ENCODE measurements at places on chromosomes 5 and 9.
A peak's percentile ranks its signal among the peaks of the same experiment; 100 is the strongest.

DNA sequence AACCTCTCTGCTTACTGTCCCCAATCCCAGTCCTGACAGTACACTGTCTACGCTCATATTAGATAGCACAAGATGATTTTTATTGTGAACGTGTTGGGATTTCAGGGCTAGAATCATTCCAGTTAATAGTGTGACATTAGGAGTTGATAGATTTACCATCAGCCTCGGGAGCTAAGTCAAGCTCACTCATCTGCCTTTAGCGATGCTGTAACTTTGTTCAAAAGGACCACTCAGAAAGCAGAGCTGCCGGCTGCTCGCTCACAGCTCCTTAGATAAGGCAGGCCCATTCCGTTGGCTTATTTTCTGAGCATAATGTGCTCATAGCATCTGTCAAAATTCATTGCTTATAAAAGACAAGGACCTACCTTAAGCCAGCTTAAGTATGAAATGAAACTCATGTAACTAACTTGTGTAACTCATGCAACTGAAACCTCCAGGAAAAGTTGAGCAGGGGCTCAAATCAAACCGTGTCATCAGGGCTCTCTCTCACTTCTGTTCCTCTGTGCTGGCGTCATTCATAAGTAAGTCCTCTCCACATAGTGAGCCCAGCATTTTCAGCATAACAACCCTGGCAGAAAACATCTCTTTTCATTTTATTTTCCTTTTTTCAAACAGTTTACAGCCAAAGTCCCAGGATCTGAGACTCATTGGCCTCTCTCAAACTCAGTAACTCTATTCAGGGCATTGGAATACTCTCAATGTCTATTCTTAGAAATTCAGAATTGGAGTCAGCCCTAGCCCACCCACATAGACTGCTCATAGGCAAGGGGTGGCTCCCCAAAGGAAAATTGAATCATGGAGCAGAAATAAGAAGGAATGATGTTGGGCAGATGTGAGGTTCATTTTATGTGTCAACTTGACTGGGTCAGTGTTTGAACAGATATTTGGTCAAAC lies 208.8 kb downstream of the MAN2A1 start:
- DNase-seq = no peak
- no peak overlapping the region for H3K4me3 ChIP-seq
- H3K27ac ChIP-seq = no peak overlapping the region
- no peaks in the 10 kb centered on the region for H3K27me3 ChIP-seq
- no peaks in the 10 kb centered on the region for H3K36me3 ChIP-seq
- no peaks in the 10 kb centered on the region for H3K4me1 ChIP-seq

GRCh38 chr9:77851882-77852595 lies 179.6 kb downstream of the GNAQ start:
- H3K27me3 ChIP-seq = no peaks in the 10 kb centered on the region
- no peaks in the 10 kb centered on the region for H3K36me3 ChIP-seq
- no peak overlapping the region for H3K4me3 ChIP-seq
- no peak overlapping the region for H3K27ac ChIP-seq
- DNase-seq = no peak

DNA sequence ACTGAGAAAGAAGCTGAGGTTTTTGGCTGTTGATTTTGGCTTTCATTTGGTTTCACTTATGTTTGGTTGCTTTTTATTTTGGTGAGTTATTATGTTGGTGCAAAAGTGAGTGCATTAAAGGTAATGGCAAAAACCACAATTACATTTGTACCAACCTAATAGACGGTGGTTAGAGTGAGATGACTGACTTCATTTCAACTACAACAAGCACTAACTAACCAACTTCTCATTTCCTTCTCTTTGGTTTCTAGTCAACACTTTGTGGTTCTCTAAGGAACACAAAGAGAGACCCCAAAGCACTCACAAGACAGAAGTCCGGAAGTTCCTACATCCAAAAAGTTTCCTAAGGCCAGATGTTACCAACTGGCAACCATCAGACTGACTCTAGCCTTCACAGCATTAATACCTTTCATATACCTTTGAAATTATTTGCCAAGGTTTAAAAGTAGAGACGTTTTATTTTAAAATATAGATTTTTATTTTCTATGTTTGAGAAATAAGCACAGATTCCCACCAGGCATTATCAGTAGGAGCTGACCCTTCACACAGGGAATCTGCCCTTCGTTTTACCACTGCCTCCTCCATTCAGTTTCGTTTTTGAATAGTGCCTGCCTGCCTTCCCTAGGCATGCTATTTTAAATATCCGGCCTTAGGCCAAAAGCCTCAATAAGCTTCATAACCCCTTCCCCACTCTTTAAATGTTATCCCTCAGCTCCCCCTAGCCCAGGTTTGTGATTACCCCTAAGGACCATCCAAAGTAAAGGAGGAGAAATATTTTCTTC lies 301.1 kb upstream of the PTGER4 start:
- H3K36me3 ChIP-seq = no peaks in the 10 kb centered on the region
- no peak overlapping the region for H3K27ac ChIP-seq
- DNase-seq = no peak
- no peak overlapping the region for H3K4me3 ChIP-seq
- H3K4me1 ChIP-seq = no peaks in the 10 kb centered on the region

DNA sequence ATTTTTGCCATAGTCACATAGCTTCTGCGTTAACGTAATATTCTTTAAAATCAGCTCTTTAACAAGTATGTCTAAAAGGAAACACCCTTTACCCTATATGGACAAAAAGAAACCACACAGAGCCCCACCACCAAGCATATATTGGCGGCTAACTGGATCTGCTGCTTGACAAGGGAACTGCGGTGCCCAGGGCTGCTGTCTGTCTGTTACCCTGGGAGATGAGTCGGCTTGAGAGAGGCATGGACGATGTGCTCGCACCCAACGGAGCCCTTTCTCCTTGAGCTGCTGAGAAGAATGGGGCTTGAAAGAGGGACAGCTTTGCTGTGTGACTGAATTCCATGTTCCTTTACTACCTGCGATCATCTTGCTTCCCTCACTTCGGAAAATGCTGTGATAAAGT lies 158.6 kb upstream of the SHB start:
- H3K4me1 ChIP-seq = peaks cover 7% of the 10 kb centered on the region
- no peaks in the 10 kb centered on the region for H3K36me3 ChIP-seq
- DNase-seq = no peak

- H3K4me1 ChIP-seq = no peaks in the 10 kb centered on the region
- H3K27me3 ChIP-seq = no peaks in the 10 kb centered on the region
- no peak for DNase-seq
- no peak overlapping the region for H3K4me3 ChIP-seq
- H3K36me3 ChIP-seq = no peaks in the 10 kb centered on the region
Measured at GRCh38 chr9:75950998-75951397, 60.5 kb downstream of the PCSK5 start.

DNA sequence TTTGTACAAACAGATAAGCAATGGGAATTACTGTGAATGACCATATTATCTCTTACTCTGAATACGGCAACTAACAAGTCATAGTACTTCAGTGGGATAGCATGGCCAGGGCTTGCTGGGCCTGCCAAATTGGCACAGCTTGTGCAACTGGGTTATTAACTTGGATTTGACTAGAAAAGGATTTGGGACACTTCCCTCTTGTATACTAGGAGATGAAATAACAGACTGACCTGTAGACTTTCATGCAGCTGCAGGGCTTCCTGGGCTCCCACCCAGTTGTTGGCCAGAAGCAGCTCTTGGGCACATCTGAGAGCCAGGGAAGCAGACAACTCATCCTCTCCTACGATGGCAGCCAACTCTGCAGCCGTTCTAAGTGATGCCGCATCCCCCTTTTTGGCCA lies 39.8 kb downstream of the CNOT8 start:
- no peak for DNase-seq
- H3K27ac ChIP-seq = no peak overlapping the region
- H3K4me3 ChIP-seq = no peak overlapping the region

DNA sequence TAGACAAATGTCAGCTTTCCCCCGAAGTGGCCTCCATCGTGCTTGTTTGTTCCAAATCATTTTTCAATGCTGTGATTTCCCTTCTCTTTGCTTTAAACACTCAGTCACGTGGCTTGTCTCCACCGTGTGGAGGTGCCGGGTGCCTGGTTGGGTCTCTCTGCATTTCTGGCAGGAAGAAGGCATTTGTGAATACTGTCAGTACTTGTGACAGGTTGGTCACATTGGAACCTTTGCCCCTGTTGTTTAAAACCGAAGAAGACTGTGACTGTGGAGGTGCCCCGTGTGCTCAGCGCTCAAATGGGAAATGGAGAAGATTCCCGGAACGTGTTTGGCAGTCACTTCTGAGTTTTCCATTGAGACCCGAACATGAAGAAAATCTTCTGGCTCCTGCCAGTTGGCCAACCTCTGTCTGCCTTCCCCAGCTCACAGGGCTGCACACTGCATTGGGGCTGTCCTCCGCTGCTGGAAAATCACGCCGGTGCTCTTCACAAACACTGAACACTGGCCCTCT lies 74.6 kb downstream of the LMNB1 start:
- H3K4me3 ChIP-seq = no peak overlapping the region
- H3K27me3 ChIP-seq = no peaks in the 10 kb centered on the region
- DNase-seq = no peak
- peaks cover 10% of the 10 kb centered on the region for H3K36me3 ChIP-seq

- no peak for DNase-seq
- H3K4me1 ChIP-seq = no peaks in the 10 kb centered on the region
- H3K36me3 ChIP-seq = no peaks in the 10 kb centered on the region
- no peaks in the 10 kb centered on the region for H3K27me3 ChIP-seq
- H3K27ac ChIP-seq = no peak overlapping the region
Measured at GRCh38 chr5:56761151-56761885, 54.0 kb upstream of the MAP3K1 start.

- no peak for DNase-seq
- no peaks in the 10 kb centered on the region for H3K27me3 ChIP-seq
- H3K4me3 ChIP-seq = no peak overlapping the region
- H3K4me1 ChIP-seq = 0 out of 2 replicates have a peak, but pooled peaks cover 2% of the 10 kb centered on the region
- no peak overlapping the region for H3K27ac ChIP-seq
Measured at GRCh38 chr9:119318371-119318770, 50.9 kb downstream of the BRINP1 start.

DNA sequence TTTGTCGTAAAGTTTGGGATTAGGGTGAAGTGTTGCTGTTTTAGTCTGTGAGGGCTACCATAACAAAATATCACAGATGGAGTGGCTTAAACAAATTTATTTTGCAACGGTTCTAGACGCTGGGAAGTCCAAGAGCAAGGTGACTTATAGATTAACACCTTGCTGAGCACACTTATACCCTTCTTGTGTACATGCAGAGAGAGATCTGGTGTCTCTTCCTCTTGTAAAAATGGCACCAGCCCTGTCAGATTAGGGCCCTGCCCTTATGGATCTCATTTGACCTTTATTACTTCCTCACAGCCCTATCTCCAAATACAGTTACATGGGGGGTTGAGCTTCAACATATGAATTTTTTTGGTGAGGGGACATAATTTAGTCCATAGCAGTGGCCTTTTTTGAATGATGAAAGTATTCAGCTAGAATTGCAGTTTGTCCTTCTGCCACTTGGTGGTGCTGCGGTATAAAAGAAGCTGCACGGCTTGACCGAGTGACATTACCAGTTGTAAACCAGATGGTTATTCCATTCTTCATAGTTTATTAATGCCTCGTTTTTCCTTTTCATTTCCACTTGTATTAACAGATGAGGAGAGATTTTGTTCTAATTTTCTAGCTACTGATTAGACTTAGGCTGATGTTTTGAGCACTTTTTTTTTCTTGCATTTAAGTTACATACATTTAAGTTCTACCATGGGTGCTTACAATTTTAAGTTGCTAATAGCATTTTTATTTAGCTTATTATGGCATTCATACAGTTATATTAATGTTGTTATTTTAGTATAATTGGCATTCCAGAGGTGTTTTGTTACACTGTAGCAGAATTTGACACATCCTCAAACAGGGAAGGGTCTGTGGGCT lies 19.4 kb downstream of the DCP2 start:
- peaks cover 7% of the 10 kb centered on the region for H3K36me3 ChIP-seq
- H3K27ac ChIP-seq = no peak overlapping the region
- DNase-seq = peak; percentile 88
- no peaks in the 10 kb centered on the region for H3K27me3 ChIP-seq
- no peaks in the 10 kb centered on the region for H3K4me1 ChIP-seq
- H3K4me3 ChIP-seq = no peak overlapping the region

DNA sequence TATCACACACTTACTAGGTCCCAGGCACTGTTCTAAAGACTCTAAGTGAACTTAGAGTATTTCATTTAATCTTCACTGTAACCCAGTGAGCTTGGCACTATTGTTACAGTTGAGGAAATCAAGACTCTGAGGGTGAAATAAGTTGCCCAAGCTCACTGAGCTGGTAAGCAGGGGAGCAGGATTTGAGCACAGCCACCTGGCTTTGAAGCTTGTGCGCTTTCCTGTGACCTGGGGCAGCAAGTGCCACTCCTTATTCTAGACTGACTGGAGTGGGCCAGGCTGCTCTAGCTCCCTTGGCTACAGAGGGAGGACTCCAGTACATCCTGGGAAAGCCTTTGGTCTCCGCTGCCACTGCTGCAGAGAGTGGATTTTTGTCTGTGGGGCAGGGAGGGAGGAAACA lies 50.0 kb downstream of the RGS3 start:
- H3K4me3 ChIP-seq = no peak overlapping the region
- H3K27ac ChIP-seq = no peak overlapping the region
- no peak for DNase-seq

- H3K27me3 ChIP-seq = no peaks in the 10 kb centered on the region
- H3K4me1 ChIP-seq = no peaks in the 10 kb centered on the region
- H3K4me3 ChIP-seq = no peak overlapping the region
- H3K27ac ChIP-seq = no peak overlapping the region
- H3K36me3 ChIP-seq = no peaks in the 10 kb centered on the region
Measured at GRCh38 chr9:11779971-11780370, 913.2 kb upstream of the TYRP1 start.

DNA sequence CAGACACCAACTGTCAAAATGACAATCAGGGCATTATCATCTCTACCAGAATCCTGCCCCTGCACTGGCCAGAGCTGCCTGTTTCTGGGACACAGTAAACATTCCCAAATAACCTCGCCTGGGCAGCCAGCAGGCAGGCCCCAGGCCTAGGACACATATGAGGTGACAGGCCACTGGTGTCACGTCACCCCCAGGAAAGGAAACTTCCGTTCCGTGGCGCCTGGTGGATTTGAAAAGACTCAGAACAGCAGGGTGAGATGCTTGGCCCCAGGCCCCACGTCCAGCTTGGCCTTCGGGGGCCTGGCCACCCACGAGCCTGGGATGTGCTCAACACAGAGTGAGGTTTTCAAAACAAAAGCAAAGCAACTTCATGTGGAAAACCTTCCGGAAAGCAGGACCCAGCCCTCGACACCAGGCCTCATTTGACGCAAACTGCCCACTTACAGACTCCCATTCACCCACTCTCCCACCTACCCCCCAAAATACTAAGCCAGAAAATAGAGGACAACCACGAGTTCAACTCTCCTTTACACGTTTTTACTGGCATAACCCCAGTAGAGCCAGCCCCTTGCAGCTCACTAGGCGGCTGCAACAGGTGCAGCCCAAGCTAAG lies 1.2 kb downstream of the SEMA4D start:
- H3K27me3 ChIP-seq = no peaks in the 10 kb centered on the region
- no peaks in the 10 kb centered on the region for H3K36me3 ChIP-seq
- DNase-seq = no peak
- no peak overlapping the region for H3K27ac ChIP-seq

DNA sequence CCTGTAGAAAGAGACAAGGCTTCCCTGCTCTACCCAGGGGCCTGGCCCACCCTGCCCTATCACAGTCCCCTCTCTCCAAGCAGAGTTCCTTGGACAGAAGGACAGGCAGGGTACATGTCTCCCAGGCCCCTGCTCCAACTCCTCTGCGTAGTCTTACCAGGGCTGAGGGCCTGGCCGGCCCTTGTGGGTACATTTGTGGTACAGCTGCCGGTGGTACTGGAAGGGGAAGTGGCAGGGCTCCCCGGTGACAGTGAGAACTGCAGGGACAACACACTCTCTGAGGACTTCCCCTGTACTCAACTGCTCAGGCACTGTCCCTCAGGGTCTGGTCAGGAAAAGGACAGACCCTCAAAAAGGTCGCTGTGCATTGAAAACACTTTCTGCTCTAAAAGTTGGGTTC lies 3.6 kb downstream of the F12 start:
- no peaks in the 10 kb centered on the region for H3K36me3 ChIP-seq
- H3K4me3 ChIP-seq = no peak overlapping the region
- H3K4me1 ChIP-seq = peaks cover 9% of the 10 kb centered on the region
- H3K27me3 ChIP-seq = peaks cover 22% of the 10 kb centered on the region
- no peak overlapping the region for H3K27ac ChIP-seq

Measured in H1 (cell line).